Fibroblast of skin of right biceps (primary cell): ENCODE measurements at places on chromosomes 3 and 15.

- peak; percentile 59 for DNase-seq
Measured at GRCh38 chr3:179852142-179852905, 184.4 kb downstream of the PEX5L start.

- no peak for DNase-seq
Measured at GRCh38 chr3:41629986-41630385, 331.9 kb downstream of the ULK4 start.

DNA sequence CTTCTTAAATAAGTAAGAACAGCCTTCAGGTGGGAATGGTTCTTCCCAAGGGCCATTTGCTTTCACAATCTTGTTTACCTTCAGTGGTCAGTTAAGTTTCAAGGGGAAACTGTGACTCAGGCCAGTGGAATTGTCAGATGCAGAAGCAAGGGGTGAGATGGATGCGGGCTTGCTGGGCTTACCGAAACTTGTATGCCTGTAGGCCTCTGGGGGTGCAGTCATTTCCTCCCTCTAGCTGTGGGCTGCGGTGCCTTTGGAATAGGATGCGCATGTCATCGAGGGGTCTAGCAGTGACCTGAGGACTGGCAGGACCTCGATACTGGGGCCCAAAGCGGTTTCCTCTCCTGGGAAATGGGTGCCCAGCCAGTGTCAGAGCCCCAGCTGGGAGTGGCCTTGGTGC is 121.6 kb downstream of the EEFSEC start:
- peak; percentile 80 for DNase-seq

DNA sequence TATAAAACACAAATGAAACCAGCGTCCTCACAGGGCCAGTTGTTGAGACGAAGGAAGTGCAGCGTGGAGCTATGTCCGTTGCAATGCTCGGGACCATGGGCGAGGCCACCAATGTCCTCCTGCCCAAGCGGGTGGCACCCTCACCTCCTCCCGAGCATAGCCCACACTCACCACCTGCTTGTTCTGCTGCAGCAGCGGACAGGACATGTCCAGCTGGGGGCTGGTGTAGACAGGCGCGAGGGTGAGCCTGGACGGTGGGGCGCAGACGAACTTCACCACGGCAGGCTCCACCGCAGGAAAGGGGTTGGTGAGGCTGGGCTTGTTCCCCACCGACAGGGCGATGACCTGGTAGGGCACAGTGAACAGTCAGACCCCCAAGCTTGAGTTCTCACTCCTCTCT is 62.1 kb downstream of the NUP210 start:
- no peak for DNase-seq

- DNase-seq = peak; percentile 56
Measured at GRCh38 chr3:186427627-186428281, 65.7 kb upstream of the DGKG start.

- DNase-seq = peak; percentile 48
Measured at GRCh38 chr15:72599855-72600464, 54.5 kb upstream of the GOLGA6B start.

DNA sequence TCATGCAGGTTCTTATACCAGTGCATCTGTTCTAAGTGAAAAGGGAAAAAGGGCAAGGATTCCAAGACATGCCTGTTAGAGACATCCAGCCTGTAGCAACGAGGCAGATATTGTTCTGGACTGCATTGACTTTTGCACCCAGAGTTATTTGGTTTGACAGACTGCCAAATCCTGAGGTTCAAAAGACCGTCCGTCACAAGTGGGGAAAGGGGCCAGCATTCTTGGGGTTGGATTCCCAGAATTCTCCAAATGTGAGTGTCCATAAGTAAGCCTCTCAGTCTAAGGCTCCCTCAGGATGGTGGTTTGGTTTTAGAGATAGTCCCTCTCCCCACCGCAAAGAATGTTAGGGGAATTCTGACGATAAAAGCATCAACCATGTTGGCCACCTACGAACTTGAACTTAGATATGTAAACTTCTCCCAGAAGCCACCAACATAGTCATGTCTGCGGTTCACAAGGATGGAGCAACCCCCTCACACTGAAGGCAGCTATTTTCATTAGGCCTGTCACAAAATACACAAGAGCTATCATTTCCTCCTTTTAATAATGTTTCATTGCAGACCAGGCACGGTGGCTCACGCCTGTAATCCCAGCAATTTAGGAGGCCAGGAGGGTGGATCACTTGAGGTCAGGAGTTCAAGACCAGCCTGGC is 13.6 kb upstream of the LACTB start:
- peak; percentile 100 for DNase-seq

DNA sequence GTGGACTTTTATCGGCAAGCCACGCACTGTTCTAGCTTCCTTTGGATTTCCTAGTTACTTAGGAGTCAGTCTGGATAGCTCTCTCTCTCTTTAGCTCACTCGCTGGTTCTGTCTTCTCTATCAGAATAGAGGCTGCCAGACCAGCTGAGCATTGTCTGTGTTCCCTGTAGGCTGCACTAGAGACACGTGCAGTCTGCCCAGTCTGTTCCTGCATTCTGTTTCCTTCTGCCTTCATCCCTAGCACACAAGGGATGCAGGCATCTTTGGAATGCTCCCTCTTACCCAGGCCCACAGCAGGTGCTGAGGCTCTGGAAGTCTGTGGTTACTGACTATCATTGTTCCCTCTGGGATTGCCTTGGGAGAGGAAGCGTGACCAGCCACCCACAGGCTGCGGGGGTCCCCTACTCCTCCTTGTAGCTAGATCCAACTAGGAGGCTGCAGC is 322.8 kb downstream of the ZNF621 start:
- DNase-seq = peak; percentile 11

- no peak for DNase-seq
Measured at GRCh38 chr3:195807681-195808121, 4.0 kb downstream of the MUC4 start.

DNA sequence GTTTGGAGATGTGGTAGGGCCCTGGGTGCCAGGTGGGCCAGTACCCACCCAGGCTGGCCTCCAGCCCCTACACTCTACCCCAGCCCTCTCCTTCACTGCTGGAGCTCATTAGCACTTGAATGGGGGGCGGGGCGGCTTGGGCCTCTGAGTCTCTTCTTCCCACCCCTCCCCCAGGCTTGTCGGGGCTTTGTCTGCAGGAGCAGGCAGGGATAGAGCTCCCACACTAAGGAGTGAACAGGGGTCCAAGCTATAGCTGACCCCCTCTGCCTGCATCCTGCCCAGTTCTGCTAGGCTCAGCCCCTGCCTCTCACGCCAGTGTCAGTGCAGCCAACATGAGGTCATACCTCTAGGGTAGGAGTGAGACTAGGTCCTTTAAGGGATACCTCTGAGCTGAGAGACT is 5.2 kb downstream of the GNAI2 start:
- DNase-seq = no peak

DNA sequence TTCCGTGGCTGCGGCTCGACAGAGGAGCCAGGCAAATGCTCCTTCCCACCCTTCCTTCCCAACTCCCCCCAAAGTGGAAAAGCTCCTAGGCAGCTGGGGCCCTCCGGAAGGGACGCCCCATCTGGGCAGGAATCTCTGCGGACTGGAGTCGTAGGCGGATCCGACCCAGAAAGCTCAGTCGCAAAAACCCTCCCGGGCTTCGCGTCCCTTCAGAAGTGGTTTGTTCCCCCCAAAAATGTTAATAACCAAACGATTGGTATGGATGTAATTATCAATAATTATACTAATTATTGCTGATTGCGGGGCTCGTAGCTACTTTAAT is 3.8 kb downstream of the RNU6-1 start:
- DNase-seq = no peak

GRCh38 chr3:146223401-146224373 is 27.2 kb downstream of the PLSCR4 start:
- no peak for DNase-seq

DNA sequence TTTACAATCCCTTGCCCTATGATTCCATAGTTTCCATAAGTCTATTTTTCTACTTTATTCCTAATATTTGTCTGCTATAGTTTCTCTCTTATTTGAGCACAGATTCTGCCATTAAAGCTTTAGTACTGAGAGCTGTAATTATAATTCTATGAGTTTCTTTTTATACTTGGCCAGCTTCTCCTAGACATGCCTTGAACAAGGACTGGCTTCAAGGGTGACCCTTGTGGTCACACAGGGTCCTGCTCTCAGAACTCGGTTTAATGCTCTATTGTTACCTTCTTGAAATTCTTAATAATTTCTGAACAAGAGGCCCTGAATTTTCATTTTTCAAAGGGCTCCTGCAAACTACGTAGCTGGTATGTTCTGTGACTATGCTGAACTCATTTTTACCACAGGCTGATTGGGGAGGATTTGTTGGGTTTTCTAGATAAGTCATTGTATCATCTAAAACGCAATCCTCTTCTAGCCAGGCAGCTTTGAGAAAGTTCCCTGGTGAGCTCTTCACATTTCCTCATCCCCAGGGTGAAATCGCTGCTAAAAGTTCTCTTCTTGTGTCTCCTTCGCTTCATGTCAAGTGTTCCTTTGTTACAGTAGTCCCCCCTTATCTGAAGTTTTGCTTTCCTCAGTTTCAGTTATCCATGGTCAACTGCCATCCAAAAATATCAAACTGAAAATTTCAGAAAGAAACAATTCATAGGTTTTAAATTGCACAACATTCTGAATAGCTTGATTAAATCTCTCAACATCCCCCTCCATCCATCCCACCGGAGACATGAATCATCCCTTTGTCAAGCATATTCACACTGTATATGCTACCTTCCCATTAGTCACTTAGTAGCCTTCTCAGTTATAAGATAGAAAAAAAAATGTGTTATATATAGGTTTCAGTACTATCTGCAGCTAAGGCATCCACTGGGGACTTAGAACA is 12.6 kb upstream of the PLCL2 start:
- DNase-seq = peak; percentile 76

DNA sequence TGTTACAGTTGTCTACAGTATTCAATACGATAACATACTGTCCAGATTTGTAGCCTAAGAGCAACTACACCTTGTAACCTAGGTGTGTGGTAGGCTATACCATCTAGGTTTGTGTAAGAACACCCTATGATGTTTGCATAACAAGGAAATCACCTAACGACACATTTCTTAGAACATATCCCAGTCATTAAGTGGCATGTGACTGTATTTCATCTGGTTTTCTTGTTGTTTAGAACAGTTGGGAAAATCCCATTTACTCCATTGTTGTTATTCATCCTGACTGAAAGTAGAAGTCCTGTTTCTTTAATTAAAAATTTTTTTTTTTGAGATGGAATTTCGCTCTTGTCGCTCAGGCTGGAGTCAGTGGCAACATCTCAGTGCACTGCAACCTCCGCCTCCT is 31.3 kb downstream of the LRRC28 start:
- DNase-seq = no peak

DNA sequence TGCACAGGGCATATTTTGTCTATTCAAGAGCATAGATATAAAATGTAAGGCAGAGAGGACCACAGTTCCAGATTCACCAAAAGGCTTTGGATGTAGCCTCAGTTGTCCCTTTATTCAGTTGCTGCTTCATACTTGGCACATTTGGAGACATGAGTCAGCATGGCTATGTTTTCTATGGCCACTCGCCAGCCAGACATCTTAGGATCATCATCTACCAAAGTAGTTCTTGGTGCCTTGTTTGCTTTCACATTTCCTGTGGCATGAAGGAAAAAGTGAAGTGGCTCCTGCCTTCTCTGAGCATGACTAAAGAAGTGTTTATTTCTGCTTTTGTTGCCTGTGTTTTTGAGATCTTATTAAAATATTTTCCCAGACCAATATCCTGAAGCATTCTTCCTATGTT is 7.2 kb downstream of the SUSD5 start:
- DNase-seq = peak; percentile 81

DNA sequence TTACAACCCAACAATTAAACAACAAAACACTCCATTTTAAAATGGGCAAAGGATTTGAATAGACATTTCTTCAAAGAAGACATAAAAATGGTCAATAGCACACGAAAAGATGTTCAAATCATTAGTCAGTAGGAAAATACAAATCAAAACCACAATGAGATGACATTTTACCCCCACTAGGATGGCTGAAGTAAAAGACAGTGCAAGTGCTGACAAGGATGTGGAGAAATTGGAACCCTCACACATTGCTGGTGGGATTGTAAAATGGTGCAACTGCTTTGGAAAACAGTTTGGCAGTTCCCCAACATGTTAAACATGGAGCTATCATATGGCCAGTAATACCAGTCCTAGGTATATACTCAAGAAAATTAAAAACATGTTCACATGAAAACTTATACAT is 11.6 kb downstream of the GALNT15 start:
- peak; percentile 92 for DNase-seq

DNA sequence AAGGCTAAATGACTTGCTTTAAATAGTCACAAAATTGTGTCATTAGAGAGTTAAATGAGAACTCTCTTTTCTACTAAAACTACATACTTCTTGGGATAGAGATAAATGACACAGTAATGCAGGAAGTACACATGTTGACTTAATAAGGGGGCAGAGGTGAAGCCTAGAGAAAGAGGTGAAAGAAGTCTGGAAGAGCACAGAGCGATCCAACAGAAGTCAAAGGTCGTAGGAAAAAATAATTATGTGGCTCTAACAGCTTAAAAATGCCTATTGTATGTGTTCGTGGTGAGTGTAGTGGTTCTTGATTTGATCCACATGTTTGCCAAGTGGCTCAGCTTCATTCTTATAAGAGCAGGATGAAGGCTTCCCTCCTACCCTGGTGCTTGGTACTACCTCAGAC is 61.7 kb downstream of the TMEM212 start:
- peak; percentile 13 for DNase-seq

DNA sequence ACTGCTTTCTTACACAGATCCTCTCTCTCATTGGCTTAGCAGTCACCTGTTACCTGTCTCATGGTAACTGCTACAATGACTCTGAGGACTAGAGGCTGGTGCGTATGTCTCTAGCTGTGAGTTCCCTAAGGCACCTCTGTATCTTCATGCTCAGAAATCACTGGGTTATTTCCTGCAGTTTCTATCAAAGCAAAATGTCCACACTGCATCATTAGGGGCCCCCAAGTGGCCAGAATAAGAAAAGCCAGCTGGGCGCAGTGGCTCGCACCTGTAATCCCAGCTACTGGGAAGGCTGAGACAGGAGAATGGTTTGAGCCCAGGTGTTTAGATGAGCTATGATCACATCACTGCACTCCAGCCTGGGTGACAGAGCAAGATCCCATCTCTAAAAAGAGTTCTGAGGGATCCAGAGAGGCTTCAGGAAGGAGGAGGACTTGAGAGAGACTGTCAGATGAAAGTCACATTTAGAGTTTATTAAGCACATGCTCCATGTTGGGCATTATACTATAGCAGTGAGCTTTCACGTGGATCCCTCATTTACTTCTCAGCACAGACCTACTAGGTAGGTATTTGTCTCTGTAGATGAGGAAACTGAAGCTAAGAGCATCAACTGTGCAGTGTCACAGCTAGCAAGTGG is 2.3 kb upstream of the VPS18 start:
- peak; percentile 40 for DNase-seq

GRCh38 chr3:68985146-68985790 is 28.2 kb downstream of the EOGT start:
- peak; percentile 38 for DNase-seq

- peak; percentile 36 for DNase-seq
Measured at GRCh38 chr3:78871048-78871447, 896.8 kb downstream of the ROBO1 start.

GRCh38 chr3:141368062-141368924 is at the start of gene ZBTB38:
TSS of gene ZBTB38 (plus strand) at chr3:141368504. CDS start at chr3:141442389, 73,885 bp downstream.
- DNase-seq = peak; percentile 93

GRCh38 chr3:166351461-166351860 is 514.2 kb upstream of the BCHE start:
- peak; percentile 38 for DNase-seq
